BJ (cell line): ENCODE measurements at places on chromosomes 11 and 22. TPM values are rescaled to one million over a fixed set of nuclear protein-coding genes. Genes with fewer than 3 reads are reported as not detected.

GRCh38 chr11:74024261-74025029 is 15.6 kb upstream of the UCP3 start:
- DNase-seq = no peak

FBXO3 gene
- polyA plus RNA-seq = 22.8 and 36.0 TPM in 2 replicates

UBQLN3 gene
- 0.05 TPM in 1 of 2 replicates, not detected in the other for polyA plus RNA-seq

DNA sequence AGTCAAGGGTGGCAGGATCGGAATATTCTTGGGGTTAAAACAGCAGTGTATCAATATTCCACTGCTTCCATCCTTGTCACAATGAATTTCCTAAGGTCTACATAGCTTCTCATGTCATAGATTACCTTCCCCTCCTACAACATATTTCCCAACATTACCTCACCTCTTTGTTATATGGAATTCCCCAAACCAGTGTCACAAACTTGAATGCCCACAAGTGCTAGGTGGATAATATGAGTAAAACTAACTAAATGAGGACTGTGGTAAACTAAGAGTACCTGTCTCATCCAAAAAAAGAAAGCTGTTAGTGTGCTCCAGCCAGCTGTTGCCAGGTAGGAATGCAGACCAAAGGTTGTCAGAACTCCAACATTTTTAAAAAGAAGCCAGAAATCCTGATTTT is 17.0 kb upstream of the NUCB2 start:
- no peak for DNase-seq

DNA sequence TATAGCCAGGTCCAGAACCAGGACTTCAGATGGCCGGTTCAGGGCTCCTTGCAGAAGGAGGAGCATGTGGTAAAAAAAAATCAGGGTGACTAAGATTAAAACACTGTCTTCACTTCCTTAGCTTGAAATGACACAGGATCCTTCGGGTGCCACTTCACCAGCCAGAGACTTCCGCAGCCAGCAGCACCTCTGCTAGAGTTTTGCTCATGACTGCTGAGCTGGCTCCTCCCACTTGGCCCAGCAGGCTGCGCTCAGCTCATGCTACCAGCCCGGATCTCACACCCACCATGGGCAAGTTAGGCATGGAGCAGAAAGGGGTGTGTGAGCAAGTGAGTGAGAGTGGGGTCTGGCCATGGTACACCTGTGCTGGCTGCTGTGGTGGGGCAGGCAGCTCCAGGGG is 6.6 kb upstream of the MS4A18 start:
- DNase-seq = no peak

DNA sequence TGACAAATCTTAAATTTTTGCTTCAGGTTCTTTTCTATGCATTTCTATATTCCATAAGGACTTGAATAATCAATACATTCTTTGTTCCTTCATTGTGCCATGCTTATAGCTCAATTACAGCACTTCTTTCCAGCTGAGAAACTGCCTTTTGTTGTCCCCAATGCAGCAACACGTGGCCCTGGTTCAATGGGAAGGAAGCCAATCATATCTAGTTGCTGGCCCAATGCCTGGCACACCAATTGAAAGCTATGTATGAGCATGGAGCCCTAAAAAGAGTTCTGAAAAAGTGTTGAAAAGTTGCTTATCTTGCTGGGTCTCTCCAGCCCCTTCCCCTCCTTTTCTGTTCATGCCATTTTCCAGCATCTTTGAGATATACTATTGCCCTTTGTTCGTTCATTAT is 448.0 kb upstream of the FAT3 start:
- no peak for DNase-seq

DNA sequence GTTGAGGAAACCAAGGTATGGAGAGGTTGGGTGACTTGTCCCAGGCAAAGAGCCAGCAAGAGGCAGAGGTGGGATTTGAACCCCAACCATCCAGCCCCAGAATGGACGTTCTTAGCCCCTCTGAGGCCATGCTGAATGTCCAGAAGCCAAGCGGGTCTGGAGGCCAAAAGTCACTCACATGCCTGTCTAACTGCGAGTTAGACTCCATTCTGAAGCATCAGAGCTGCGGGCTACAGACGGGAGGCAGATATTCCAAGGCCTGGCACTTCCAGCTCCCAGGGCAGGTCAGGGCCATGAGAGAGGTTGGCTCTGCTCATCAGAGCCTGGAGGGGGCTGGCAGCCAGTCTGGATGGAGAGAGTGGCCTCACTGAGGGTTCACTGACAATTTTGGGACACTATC is 616.5 kb downstream of the BRD1 start:
- no peak for DNase-seq

GRCh38 chr22:37378642-37379058 is 48.6 kb downstream of the ELFN2 start:
- no peak for DNase-seq

OR51F2 gene
- polyA plus RNA-seq = not detected in 2 replicates

TRPM5 gene
- polyA plus RNA-seq = not detected in 2 replicates

GRCh38 chr11:45949992-45950407 is 27.5 kb downstream of the LARGE2 start:
- DNase-seq = no peak

SMTNL1 gene
- polyA plus RNA-seq = not detected in 2 replicates

- no peak for DNase-seq
Observed at GRCh38 chr22:24189249-24190158, 8.2 kb downstream of the SUSD2 start.

- DNase-seq = no peak
Observed at GRCh38 chr11:115739146-115739545, 234.9 kb upstream of the CADM1 start.

- DNase-seq = no peak
Observed at GRCh38 chr11:69005183-69005630, 7.8 kb downstream of the MRGPRF start.

KDM4D gene
- 0.97 and 1.1 TPM in 2 replicates for polyA plus RNA-seq

DNA sequence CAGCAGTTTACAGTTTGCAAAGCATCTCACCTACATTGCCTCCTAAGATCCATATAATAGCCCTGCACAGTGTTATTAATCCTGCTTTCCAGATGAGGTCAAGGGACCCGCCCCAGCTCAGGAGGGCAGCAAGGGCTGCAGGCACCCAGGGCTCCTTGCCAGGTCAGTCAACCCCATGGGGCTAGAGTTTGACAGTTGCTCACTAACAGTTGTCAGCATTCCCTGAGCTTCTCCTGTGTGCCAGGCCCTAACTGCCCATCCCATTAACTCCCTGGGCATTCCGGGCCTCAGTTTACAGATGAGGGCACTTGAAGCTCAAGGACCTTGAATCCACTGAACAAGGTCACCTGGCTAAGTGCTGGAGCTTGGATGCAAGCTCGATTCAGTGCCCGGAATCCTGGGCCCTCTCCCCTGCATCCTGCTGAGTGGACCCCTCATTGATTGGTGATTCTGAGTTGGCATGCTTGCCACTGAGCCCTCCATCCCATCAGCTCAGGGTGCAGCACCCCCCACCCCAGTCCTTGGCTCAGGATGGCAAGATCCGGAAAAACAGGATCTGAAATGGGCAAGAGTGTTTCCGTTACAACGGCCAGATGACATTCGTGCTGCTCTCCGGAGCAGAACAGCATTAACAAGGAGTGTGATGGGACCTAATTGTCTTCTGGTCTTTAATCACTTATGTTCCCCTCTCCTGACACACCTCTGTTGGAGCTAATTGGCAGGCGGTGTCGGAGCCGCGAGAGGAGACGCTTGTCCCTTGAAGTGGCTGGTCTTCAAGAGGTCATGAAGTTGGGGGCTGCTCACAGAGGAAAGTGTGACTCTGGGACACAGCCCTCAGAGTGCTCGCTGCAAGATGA is 87.4 kb upstream of the SHISAL1 start:
- no peak for DNase-seq
